ENCODE measurements at places on chromosomes 16 and 17.
A peak's percentile ranks its signal among the peaks of the same experiment; 100 is the strongest.

- no peak for DNase-seq
Measured at GRCh38 chr16:64540434-64540833, 581.4 kb downstream of the CDH11 start.

DNA sequence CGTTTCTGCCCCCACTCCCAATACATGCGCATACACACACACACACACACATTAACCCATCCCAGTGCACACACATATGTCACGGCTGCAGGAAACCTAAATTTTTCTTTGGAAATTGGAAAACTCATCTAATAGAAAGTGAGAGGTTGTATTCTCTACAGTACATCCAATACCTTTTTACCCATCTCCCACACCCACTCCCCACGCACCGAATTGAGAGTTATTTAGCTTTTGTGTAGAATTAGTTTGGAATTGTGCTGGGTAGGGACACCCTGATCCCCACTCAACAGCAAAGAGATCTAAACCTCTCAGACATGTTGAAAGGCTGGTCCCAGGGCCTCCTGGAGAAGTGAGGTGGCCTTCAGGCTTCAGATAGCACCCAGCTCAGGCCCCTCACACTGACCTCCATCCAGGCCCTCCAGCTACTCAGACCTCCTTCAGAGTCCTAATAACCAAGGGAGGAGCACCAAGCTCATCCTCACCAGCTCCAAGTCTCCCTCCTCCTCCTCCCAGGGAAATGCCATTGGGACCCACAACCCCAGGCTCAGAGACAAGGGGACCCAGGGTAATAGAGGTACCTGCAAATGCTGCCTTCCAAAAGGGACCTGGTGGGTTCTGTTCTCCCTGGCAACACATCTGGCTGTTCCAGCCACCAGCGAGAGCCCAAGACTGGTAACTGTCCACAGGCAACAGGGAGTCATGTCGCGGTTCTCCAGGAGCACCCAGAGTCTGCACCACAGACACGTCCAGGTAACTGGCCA is 955 bp downstream of the HOXB13 start:
- no peak for DNase-seq

DNA sequence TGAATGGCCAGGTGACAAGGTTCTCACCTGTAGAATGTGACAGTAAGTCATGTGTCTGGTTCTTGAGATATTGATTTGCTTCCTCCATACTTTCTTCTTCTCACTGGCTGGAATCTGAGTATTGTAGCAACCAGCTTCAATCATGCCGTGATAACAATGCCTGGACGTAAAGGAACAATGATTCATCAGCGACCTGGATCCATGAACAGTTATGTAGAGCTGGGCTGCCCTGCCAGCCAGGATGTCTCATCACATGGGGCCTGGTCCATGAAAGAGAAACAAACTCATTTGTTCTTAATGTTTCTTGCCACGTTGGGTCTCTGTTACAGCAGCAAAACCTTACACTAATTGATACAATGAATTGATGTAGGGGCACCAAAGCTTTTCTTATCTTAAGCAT is 627.2 kb downstream of the TOX3 start:
- DNase-seq, result no peak

DNA sequence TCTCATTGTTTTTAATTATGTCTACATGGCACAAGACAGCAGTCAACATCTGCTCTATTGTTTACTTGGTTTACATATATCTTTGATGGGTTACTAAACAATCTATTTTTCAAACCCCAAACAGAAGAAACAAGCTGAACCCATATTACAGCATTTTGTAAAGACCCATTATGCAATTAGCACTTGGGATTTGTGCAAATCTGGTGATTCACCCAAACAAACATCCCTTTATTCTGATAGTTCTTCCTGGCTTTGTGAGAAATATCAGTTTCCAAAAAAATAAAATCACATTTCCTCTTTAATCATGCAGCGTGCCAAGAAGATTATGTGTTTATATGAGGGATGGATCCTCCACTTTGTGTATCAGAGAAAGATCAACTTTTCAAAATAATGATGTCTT is 16.8 kb upstream of the RBFOX1 start:
- no peak for DNase-seq

- DNase-seq, result peak; percentile 69
Measured at GRCh38 chr16:2468725-2469398, 2.2 kb upstream of the NTN3 start.

- DNase-seq, result no peak
Measured at GRCh38 chr17:47735139-47735464, 2.1 kb downstream of the TBX21 start.

DNA sequence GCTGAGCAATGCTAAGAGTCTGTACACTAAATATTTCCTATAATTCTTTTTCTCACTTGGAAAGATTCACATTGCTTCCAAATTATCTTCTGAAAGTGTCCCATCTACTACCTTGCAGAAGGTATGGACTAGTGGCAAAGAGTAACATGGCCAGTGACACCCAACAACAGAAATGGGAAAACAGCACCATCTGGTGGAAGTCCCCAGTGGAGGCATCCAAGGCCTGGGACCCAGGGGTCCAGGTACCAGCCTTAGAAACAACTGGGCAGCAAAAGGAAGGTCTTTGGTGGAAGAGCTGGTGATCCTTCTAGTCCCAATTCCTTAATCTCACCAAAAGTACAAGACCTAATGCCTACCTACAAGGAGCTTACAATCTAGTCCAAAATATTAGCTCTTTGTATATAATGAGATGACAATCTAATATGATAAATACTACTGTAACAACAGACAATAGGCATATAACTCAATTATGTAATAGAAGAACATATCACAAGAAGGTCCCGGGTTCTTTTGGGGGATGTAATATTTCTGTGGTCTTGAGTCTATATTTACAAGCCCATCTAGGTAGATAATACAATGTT is 55.3 kb downstream of the SKAP1 start:
- DNase-seq, result peak; percentile 57

DNA sequence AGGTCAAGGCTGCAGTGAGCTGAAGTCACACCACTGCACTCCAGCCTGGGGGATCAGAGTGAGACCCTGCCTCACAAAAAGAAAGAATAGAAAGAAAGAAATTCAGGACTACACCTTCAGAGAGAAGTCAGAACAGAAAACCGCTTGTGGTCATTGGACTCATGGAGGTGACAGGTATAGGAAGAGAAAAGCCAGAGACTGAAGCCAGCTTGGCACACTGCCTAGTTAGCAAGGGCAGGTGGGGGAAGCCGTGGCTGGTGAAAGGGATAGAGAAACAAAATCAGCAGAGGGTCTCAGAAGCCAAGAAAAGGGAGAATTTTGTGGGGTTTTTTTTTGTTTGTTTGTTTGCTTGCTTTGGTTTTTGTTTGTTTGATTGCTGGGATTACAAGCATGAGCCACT is 32.9 kb upstream of the SKAP1 start:
- no peak for DNase-seq

DNA sequence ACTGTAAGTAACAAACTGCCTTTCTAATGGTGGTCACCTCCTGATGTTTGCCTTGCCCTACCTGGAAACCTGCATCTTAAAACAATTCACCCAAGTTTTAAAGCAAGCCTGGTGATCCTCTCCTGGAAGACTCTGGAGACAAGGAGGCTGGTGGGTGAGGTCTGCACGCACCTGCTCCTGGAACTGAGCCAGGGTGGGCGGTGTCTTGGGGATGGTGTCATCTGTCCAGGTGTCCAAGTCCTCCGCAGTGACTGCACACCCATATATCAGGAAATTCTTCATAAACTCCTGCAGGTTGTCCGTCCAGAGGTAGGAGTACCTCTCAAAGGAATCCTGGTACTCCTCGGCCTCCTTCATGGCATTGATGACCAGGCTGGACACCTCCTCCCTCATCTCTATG is 44.9 kb downstream of the DNAH17 start:
- no peak for DNase-seq

- no peak for DNase-seq
Measured at GRCh38 chr17:78727057-78727456, 55.0 kb downstream of the CYTH1 start.

DNA sequence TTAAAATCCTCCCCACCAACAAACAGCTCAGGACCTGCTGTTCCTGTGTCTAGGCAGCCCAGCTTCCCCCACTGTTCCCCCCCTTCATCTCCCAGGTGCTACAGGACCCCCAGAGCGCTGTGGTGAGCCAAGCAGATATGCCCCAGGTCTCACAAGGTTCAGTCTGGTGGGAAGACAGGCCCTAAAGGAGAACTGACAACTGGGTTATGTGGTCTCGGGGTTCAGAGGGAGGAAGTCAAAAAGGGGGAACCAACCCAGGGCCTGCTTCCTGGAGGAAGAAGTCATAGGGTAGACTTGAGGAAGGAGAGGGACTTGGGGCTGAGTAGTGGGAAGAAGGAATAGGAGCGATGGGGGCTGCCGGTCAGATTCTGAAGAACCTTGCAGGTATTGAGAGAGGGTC is 2.6 kb downstream of the RIPOR1 start:
- no peak for DNase-seq

GRCh38 chr16:81018496-81018895 is 11.5 kb downstream of the CENPN start:
- DNase-seq, result no peak

DNA sequence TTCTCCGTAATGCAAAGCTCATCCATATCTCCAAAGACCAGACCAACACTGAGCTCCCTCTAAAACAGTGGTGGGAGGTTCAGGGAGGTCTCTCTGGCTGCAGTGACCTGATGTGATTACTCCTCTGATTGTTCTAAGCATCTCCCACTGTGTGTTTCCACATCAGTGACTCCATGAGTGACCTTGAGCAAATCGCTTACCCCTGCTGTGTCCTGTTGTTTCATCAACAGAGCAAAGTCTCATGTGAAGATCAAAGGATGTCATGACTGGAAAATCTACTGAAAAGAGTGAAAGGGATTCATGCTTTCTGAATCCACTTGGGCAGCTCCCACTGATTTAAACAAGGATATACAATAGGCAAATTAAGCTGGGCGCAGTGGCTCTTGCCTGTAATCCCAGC is 352.9 kb downstream of the TMEM114 start:
- no peak for DNase-seq

DNA sequence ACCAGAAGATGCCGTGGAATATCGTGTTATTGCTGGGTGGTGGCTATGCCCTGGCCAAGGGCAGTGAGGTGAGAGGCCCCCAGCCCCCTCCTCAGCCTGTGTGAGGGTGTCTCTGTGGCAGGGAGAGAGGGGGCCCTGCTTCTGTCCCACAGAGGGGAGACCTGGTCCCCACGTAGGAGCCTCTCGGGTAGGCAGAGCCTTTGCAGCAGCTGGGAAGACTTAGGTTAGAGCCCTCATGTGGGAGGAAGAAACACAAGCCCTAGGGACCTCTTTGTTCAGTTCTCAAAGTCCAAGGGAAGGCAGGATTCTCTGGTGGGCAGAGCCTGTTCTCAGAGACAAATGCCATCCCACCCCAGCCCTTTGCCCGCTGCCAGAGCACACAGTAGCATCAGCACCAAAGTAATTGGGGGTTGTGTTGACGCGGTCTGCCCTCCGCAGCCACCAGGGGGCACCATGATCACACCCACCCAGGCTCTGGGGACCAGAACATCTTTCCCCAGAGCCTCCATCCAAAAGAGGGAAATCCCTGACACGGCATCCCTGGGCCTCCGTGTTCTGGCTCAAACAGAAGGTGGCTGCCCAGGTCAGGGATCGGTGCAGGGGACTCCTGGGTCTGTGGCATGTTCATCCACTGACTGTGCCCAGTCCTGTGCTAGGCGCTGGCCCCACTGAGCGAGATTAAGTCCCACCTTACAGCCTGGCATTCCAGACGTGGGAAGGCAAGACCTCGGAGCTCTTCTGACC is 11.5 kb upstream of the FOXN1 start:
- peak; percentile 85 for DNase-seq

DNA sequence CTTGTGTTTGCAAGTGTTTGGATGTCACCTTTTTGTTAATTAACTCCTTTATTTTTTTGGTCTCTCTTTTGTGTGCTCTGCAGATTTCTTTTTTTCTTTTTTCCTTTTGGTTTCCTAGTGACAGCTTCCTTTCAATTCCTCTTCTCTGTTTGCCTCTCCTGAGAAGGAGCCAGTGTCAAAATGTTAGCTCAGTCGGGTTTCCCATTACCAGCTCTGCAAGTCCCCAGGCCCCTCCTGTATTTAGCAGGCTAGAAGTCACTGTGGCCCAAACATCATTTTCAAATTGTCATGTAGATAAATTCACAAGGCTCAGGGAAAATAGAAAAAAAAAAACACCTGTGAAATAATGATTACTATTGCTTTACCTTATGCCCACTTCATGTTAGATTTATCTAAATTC is 1621.6 kb downstream of the CDH8 start:
- DNase-seq, result no peak

- DNase-seq, result no peak
Measured at GRCh38 chr16:25411396-25412081, 153.9 kb upstream of the ZKSCAN2 start.

DNA sequence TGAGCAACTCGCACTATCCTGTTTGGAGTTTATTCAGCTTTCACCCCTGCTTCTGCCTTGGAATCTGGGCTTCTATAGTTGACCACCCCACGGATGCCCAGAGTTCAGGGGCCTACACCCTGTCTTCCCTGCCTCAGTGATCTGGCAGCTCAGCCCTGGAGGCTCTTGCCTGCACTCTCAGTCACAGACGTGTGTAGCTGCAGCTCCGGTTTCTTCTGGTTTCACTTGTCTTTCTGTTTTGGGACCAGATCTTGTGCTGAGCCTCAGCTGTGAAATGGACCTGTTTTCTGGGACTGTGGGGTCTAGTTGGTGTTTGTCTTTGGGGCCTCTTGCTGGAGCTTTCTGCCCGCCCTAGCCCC is 5.8 kb downstream of the GPT2 start:
- DNase-seq, result no peak
